Left ventricle myocardium superior (tissue), 1 donor: ENCODE measurements at places on chromosomes 5 and 9.

GRCh38 chr5:175710326-175710725 is 52.5 kb downstream of the HRH2 start:
- DNase-seq: no peak

- DNase-seq: no peak
These were observed 31.0 kb upstream of the F2R start for GRCh38 chr5:76684756-76685519.

DNA sequence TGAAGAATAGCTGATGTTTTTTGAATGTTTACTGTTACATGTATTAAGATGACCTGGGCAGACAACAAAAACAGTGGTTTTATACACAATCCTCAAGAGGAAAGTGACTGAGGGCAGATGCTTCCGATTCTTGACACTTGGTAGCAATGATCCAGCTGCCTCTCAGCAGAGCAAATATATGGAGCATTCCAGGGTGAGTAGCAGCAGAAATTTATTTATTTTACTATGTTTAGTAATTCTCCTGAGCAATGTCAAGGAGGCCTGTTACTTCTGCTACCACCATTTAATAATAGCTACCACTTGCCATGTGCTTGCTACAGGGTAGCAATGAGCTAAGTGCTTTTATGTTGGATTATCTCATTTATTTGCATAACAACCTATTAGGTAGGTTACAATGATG is 69.1 kb upstream of the NR3C1 start:
- DNase-seq: no peak

DNA sequence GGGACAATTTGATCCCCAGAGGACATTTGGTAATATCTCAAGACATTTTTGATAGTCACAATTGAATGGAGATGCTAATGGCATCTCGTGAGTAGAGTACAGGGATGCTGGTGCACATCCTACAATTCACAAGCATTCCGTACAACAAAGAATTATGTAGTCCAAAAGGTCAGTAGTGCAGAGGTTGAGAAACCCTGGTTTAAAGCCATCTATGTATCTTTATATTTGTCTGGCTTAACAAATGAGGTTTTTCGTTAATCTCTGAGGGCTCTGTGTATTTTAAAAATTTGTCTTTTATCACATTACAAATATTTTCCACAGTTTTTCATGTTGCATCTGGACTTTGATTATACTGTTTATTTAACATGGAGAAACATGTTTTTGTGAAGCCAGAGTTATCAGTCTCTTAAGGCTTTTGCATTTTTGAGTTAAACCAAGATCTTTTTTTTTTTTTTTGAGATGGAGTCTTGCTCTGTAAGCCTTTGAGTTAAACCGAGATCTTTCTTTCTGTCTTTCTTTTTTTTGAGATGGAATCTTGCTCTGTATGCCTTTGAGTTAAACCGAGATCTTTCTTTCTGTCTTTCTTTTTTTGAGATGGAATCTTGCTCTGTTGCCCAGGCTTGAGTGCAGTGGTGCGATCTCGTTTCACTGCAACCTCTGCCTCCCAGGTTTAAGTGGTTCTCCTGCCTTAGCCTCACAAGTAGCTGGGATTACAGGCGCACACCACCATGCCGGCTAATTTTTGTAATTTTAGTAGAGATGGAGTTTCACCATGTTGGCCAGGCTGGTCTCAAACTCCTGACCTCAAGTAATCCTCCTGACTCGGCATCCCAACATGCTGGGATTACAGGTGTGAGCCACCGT is 2.8 kb downstream of the HSDL2 start:
- no peak for DNase-seq

DNA sequence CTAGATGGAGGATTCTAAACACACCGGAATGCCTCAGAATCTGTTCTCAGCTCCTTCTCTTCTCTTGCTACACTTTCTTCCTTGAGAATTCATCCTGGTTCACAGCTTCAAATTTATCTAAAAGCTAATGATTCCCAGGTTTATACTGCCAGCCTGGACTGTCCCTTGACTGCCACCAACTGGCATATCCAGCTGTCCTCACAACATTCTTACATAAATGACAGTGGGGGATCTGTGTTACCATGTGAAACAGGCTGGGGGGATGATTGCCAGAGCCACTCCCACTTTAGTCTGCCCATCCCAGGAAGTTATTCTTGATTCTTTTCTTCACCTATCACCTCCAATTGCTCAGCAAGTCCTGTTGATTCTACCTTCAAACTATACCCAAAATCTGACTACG is 27.2 kb upstream of the ZFR start:
- DNase-seq: no peak
